ENCODE measurements at places on chromosomes 1 and 21.

DNA sequence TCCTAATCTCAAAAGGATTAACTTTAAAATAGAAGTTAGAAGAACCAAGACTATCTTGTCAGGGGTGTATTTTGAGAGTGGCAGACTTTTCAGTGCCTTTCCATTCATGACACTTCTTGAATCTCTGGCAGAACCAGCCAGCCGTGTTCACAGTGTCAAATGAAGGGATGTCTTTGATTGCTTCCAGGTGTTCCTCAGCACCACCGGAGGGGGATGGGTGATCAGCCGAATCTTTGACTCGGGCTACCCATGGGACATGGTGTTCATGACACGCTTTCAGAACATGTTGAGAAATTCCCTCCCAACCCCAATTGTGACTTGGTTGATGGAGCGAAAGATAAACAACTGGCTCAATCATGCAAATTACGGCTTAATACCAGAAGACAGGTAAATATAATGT is 32.3 kb downstream of the FMO1 start:
- DNase-seq, result no peak

DNA sequence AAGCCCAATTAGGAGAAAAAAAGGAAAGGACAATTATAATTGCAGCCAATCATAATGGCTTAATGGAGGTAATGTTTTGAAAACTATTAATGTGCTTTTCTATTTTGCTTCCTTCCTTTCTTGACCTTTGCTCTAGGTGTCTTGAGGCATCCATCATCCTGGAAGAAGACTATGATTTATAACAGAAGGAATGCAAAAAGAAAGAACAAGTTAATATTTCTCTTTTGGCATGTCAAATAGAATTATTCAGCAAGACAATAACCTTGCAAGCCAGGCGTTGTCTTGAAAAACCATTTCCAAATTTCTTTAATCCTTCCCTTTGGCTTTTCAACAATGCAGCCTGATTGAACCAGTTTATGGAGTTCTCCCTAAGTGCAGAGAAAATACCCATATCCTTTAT is 107.7 kb upstream of the USP24 start:
- DNase-seq, result no peak

GRCh38 chr1:199742547-199742946 is 285.0 kb upstream of the NR5A2 start:
- DNase-seq, result no peak

DNA sequence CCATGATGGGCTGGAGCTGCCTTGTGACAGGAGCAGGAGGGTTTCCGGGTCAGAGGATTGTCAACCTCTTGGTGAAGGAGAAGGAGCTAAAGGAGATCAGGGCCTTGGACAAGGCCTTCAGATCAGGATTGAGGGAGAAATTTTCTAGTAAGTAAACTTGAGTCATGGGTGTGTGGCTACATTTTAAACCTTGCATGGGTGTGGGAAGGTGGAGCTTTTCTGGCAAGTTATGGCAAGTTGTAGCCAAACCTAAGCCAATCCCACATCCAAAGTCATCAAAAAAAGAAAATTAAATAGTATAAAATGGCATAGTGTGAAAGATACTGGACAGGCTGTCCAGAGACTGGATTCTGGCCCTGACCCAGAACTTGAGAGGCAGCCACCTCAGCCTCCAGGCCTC is 39.8 kb upstream of the HSD3B1 start:
- no peak for DNase-seq

DNA sequence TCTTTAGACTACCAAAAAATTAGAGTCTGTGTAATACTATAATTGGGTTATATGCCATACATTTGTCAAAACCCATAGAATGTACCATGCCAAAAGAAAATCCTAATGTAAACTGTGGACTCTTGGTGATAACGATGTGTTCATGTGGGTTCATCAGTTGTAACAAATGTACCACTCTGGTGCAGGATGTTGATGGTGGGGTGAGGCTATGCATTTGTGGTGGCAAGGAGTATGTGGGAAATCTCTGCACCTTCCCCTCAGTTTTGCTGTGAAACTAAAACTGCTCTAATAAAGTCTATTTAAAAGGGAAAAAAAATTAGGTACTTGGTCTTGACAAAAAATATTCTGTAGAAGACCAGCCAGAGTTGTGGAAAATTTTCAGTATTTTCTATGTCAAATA is 43.4 kb downstream of the INKA2 start:
- DNase-seq, result no peak

GRCh38 chr1:73766786-73767348 is 431.1 kb downstream of the LRRIQ3 start:
- no peak for DNase-seq

- DNase-seq, result no peak
These were observed 11.5 kb upstream of the NEXN start for GRCh38 chr1:77876884-77877283.

DNA sequence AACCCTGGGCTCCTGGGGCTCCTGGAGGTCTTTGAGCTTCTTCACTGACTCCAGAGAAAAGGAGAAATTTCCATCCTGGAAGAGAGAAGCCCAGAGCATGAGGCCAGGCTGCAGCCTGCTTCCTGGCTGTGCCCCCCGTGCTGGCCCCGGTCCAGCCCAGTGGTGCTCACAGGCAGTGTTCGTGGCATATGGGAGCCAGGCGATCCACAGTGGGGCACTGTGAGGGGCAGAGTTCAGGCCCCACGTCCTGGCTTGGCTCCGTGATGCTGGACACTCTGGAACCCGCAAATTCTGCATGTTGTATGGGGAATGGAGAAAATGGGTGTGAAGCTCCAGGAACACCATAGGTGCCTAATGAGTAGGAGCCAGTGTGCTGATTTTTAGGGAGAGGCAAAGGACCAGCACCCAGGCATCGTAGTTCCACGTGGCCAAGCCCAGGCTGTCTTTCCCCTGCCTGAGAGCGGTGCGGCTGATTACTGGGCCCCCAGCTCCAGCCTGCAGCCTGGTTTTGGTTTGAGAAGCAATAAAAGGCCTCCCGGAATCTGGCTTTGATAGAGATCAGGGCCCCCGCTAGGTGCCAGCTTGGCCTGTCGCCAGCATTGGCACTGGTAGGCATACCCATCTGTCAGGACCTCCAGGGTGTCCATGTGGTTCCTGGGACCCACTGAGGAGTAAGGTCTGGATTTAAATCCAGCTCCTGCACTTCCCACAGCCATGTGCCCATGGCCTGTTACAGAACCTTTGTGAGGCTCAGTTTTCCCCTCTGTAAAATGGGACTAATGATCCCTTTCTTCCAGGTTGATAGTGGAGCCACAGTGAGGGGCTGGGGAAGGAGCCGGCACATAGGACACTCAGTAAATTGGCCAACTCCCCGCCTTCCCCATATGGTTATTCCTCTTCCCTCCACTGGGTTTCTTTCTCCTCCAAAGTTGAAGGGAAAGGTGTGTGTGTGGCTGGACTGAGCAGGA is 725 bp downstream of the GUCA2A start:
- DNase-seq, result no peak

DNA sequence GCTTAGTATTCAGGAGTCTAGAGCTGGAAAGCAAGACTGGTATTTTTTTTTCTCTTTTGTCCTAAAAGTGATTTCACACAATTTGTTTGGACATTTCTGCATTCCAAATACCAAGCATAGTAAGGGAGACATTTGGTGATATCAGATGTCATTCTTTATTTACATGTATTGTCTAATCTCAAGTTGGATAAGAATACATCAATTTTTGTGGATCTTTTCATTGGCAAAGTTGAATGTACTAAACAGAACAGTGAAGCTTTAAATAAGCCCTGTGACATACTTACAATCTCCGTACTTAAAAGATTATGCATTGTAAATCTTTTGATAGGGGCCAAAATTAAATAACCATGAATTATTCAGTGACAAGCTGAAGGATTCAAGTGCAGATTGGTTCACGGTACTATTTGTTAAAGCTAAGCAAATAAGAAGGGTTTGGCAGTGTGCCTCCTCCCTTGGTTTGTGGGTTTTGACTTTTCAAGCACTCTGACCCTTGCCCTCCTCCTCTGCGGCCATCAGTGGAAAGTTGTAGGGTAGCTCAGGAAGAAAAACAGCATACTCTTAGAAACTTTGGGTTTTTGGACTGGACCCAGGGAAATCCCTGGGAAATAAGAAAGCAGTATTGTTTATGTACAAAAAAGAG is 663.7 kb downstream of the ADGRL2 start:
- no peak for DNase-seq

GRCh38 chr1:147264158-147264768 is 21.8 kb downstream of the CHD1L start:
- no peak for DNase-seq

DNA sequence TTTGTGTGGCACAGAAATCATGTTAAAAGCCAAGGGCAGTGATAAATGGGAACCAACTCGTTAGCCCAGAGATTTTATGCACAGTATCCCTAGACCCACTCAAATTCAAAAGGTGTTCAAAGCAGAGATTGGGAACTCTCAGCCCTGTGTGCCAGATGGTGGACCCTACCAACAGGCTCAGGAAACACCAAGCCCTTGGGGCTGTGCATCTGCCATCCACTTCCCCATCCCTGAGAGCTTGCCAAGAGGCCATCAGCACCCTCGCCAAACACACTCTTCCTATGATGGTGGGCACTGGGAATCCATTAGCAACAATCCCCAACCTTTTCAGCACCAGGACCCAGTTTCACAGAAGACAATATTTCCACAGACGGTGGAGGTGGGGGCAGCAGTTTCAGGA is 194.2 kb upstream of the NFIA start:
- DNase-seq, result no peak

DNA sequence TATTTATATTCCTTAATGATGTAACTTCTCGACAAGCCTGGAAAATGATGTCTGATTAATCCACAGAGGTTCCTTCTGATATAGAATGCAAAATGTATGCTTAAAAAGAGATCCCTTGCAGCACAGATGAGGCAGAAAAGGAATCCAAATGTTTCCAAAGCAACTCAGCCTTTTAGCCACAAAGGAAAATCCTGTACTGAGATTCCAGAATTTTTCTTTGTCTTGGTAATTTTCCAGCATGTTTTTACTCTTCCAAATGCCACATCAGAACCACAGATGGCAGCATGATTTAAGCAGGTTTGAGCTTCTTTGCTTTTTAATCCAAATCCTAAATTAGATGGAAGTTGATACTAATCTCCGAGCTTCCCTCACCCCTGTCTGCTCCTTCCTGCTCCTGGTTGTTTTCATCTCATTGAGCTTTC is 176.4 kb upstream of the PALMD start:
- no peak for DNase-seq

DNA sequence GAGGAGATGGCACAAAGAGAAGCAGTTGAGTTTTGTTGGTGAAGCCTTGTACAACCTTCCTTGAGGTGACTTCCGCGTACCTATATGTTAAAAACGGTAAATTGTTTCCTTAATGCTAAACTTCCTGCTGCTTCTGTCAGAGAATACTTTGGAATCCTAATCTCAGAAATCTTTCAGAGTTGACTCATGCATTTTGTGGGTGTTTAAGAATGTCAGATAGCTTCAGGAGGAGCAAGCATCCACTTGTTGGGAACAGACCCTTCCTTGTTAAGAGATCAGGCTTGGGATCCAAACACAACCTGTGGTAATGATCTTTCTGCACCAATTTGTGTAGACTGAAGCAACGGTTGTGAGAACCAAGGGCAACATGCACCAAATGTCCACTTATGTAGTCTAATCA is 29.5 kb downstream of the AK4 start:
- DNase-seq, result no peak

DNA sequence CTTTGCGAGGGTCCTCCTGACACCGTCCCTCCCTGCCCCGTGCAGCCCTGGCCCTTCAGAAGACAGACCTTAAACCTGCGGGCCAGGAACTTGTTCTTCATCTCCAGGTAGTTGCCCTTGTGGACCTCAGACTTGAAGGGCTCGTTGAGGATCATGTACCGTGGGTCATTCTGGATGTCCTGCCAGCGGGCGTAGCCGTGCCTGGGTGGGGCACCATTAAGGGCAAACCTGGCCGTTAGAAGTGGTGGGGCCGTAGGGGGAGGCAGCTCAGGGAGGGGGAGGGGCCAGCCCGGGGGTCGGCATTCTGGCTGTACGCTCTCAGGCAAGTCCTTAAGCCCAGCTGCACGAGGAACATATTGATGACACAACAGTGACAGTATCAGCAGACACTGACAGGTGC is 64.6 kb downstream of the KCNAB2 start:
- no peak for DNase-seq

DNA sequence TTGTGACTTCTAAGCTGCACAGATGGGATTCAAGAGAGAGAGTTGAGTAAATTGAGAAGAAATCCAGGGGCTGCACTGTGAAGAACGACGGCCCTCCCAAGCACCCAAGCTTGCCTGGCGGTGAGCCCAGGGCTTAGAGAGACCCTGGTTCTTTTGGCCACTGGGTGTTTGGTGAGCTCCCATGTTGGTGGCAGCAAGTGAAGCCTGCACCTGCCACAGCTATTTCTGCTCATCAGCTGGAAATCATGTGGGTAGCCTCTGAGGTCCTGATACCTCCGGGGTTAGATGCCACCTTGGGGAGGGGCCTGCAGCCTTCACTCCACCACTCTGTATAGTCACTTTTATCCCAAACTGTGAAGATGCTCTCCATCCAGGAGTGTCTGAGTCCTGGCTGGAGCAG is 6.2 kb upstream of the BTG2 start:
- DNase-seq, result no peak

DNA sequence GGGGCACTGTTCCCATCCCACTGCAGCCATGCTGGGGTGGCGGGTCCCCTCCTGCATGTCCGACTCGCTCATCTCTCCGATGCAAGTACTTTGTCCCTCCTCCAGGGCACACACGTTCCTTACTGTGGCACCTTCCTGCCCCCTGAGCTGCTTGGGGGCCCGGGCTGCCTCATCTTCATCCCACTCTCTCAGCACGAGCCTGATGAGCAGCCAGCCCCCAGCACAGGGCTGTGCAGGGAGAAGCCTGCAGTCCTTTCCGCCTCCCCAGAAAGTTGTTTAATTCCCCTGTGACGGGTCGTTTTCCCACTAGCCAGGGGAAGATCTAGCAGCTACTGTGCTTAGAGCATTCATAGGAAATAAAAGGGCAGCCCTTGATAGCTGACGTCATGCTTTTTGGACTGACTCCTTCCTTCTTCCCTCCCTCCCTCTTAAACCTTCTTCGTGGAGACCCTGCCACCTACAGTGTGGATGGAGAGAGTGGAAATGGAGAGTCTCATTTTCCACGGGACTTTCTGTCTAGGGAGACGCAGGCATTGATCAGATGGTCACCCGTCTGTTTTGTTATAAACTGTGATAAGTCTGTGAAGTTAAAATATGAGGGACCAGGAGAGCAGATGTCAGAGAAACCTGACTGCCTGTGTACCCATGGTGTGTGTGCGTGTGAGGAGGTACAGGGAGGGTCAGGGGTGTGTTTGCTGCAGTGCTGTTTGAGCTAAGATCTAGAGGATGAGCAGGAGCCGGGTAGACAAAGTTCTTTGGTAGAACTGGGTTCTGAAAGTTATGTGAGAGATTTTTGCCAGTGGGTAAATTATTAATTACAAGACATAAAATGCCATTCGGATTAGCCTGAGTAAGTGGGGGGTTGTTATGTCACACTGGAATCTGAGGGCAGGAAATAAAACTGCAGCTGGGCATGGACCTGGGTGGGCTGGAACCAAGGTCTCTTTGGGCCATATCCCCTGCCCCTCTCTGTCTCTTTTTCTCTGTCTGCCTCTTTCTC is 34.3 kb downstream of the GPR137B start:
- no peak for DNase-seq

All from stimulated activated CD4-positive, alpha-beta T cell treated with anti-CD3 and anti-CD28 coated beads, TNF-alpha, amount 100 ng/mL, for 1 hour (primary cell).